ENCODE measurements at places on chromosomes 5 and 9.

- no peak for DNase-seq
These were observed 146.0 kb upstream of the MAST4 start for GRCh38 chr5:66450237-66450636.

- DNase-seq: no peak
These were observed 216.2 kb downstream of the PIK3R1 start for GRCh38 chr5:68431601-68432337.

DNA sequence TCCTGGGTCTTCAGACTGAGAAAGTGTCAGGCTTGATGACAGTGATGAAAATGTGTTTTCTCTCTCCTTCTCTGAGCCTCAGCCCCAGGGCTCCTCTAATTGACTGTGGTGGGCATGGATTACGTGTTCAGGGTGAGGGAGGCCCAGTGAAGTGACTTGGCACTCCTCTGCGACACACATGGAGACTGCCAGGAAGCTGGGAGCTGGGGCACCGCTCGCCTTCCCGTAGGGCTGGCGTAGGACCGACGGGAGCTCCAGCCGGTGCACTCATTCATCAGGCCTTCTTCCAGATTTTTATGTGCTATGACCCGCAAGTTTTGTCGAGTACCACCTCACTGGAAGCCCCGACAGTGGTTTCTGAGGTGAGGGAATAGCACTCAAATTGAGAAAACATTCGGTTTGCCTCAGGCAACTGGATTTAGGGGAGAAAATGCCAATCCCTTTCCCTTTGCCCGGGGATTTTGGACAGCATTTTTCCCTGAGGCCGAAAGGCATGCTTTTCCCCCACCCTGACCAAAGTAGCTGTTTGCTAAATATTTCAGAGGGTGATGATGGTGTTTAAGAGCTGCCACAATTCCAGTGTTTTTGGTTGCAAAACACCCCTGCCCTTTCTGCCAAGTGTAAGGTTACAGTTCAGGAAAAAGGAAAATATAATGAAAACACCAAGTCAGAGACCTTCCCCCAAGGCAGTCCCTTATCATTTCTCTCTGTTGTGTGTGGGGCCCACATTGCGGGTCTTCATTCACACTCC lies 83.7 kb downstream of the PCSK5 start:
- no peak for DNase-seq

DNA sequence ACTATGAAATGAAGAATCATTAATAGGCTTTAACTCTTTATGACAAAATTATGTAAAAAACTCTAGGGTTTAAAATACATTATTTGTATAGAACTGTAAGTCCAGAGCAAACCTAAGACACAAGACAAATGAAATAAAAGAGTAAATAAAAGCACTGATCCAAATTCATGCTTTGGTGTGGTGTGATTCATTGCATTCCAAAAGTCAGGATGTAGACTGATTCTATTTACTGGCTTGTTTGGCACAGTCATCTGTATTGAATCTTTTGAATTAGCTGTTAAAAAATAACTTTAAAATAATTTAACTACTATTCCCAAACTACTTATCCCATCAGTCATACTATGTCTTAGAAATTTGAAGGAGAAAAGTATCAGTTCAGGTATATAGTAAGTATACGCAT lies 31.1 kb downstream of the IL4 start:
- no peak for DNase-seq

GRCh38 chr5:88251048-88251711 lies 17.5 kb downstream of the TMEM161B start:
- no peak for DNase-seq

GRCh38 chr9:78189461-78189860 lies 46.4 kb upstream of the CEP78 start:
- no peak for DNase-seq

DNA sequence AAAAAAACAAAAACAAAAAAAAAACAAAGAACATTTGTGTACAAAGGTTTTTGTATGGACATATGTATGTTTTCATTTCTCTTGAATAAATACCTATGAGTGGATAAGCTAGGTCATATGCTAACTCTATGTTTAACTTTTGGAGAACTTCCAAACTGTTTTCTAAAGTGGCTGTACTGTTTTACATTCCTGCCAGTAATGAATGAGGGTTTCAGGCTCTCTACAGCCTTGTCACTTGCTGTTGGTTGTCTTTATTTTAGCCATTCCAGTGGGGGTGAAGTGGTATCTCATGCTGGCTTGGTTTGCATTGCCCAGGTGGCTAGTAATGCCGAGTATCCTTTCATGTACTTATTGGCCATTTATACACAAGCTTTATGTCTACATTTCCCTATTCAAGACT lies 9.1 kb upstream of the TRIO start:
- DNase-seq: no peak

- DNase-seq: peak; percentile 76
These were observed 40.0 kb downstream of the AMBP start for GRCh38 chr9:114037961-114038723.

DNA sequence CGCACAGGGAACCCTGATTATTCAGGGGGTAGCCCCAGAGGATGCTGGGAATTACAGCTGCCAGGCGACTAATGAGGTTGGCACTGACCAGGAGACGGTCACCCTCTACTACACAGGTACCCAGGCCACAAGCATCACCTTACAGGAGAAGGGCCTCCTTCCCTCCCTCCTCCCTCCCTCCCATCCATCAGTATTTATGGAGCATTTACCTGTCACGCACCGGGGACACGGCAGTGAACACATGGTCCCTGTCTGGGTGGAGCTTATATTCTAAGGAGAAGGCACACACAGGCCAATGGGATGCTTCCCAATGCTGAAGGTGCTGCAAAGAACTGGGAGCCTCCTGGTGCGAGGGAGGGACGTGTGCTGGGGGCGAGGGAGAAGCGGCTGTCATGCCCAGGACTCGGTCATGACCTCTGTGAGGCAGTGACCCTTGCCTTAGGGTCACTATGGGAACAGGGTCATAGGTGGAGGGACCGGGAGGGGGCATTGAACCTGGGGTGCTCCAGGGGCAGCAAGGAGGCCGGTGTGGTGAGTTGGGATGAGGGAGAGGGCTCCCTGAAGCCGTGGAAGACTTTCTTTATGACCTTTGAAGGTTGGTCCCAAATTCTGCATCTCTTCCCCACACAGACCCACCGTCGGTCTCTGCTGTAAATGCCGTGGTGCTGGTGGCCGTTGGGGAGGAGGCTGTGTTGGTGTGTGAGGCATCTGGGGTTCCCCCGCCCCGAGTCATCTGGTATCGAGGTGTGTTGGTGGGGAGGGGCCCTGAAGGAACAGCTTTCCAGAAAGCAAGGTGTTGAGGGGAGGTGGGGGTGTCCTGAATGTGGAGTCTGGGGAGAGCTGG lies 41.5 kb downstream of the HMCN2 start:
- no peak for DNase-seq

- DNase-seq: no peak
These were observed 454 bp downstream of the NELFB start for GRCh38 chr9:137255448-137256114.

GRCh38 chr5:43044181-43044914 lies 4.2 kb upstream of the ANXA2R start:
- DNase-seq: no peak

DNA sequence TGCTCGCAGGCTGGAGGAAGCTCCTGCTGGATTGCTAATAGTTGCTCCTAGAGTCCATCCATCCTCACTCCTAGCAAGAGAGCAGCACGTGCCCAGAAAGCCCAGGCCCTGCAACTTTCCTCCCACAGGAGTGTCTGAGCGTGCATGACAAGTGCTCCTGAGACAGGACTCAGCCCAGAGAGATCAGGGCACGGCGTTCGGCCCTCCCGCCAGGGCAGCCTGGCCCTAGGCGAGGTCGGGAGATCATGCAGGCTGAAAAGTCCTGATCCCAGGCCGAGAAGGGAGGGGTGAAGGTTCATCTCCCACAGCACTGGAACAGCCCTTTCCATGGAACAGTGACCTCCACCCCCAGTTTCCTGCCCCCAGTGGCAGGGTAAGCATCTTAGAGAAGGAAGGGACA lies 94.8 kb downstream of the ROR2 start:
- DNase-seq: no peak

All from NT2/D1 (cell line).